ENCODE measurements at places on chromosomes 12 and 14.

- DNase-seq, result no peak
Observed at GRCh38 chr12:114852976-114853529, 169.1 kb upstream of the TBX3 start.

DNA sequence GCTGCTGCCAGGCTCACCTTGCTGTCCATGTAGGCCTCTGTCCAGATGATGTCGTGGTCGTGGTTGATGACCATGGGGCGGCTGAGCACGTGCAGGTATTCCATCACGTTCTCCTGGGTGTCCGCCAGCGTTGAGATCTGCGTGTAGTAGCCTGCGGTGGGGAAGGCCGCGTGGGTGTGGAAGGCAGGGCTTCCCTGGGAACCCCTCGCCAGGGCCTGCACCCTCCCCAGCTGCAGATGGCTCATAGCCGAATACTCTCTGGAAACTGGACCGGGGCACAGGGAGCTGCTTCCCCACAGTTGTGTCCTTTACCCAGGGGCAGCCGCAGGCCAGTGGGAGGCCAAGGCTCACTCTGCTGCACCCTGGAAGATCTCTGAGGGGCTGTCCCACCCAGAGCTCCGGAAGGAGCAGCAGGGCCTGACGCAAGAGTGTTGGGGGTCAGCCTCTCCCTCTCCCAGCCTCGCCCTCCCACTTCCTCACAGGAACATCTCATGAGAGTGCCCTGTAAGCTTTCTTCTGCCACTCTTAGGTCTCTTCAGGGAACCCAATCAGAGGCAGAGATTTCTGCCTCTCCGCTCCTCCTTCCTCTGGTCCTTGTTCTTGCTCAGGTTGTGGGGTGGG, 35.5 kb downstream of the CACNA2D4 start:
- DNase-seq, result no peak

GRCh38 chr14:56273951-56274350, 155.7 kb downstream of the PELI2 start:
- no peak for DNase-seq

- DNase-seq, result no peak
Observed at GRCh38 chr14:54606178-54606577, 39.2 kb downstream of the SAMD4A start.

- DNase-seq, result no peak
Observed at GRCh38 chr12:25135531-25136154, 59.3 kb downstream of the DNAI7 start.

DNA sequence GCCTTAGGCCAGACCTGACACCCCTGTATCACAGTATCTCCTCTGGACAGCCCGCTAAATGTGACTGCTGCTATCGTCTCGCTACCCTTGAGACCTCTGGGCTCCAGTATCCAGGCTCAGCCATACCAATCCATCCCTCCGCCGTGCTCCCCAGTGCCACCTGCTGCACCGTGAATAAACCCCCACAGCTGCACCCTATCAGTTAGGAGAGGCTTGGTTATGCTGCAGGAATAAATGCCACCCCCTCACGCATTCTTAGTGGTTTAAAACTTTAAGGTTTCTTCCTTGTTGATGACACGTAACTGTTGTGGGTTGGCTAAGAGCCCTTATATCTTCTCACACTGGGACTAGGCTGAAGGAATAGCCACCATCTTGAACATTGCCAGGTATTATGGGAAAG, 12.1 kb downstream of the CCDC63 start:
- no peak for DNase-seq

GRCh38 chr12:51065530-51065929, 17.4 kb downstream of the LETMD1 start:
- no peak for DNase-seq

DNA sequence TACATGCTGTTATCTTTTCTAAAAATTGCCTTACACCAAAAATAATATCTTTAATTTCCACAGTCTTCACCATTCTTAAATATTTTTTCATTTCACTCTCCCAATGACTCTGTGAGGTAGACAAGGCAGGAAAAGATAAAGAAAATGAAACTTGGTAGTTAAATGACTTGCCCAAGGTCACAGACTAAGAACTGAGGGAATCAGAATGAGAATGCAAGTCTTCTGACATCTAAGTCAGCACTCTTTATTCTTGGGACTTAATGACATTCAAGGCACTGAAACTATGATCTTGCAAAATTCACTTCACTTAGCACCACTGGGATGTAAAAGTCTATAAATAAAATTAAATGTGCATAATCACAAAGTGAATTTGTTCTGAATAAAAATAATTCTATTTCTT, 104.5 kb downstream of the SLC2A13 start:
- DNase-seq, result no peak

GRCh38 chr12:115708801-115709200, 568.7 kb downstream of the MED13L start:
- no peak for DNase-seq

- DNase-seq, result no peak
Observed at GRCh38 chr12:114864837-114865551, 181.0 kb upstream of the TBX3 start.

GRCh38 chr14:101066826-101067510, 163.4 kb upstream of the RTL1 start:
- DNase-seq, result no peak

DNA sequence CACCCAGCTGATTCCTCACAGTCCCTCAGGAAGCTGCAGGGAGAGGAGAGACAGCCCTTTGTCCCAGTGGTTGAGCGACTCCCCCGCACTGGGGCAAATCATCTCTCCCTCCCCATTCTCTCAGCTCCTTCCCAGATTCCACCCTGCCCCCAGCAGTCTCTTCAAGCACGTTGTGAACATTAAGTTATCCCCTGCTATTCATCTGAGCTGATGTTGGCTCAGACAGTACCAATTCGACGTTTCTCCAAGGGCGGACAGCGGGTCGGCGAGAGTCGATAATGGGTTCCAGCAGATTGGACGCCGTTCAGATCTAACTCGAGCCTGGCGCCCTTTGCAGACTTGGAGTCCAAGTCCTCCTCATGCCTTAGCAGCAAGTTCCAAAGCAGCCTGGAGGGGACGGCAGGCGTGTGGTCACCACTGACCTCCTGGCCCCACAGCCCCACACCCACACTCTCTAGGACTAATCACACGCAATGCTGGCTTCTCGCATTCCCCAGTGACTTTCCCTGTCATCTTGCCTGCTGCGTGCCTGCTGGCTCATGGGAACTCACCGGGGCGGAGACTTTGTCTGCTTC, 245.9 kb downstream of the CHST11 start:
- DNase-seq, result no peak

DNA sequence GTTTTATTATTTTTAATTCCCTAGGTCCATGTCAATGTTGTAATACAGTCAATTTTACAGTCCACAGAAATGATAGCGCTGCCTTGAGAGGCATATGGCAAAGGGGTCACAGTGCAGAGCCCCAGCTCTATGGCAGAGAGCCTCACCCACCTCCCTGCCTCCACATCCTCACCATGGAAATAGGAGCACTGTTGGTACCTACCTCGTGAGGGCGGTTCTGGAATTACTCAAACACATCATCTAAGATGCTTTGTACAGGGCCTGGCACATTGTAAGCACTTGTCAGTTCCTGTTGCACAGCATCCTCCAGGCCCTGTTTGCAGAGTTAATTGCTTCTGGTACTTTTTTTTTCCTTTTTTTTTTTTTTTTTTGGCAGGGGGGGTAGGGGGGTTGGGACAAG, 4.1 kb upstream of the AKAP5 start:
- no peak for DNase-seq

Measured in SHP77 treated with DMSO at 0.1 percent for 48 hours (cell line).